Osteoblast (primary cell): ENCODE measurements at places on chromosomes 7 and 10. TPM values are rescaled to one million over a fixed set of nuclear protein-coding genes. Genes with fewer than 3 reads are reported as not detected.
A peak's percentile ranks its signal among the peaks of the same experiment; 100 is the strongest.

- H3K4me1 ChIP-seq, result no peaks in the 10 kb centered on the region
- H3K27me3 ChIP-seq, result no peaks in the 10 kb centered on the region
- DNase-seq, result no peak
- H3K36me3 ChIP-seq, result no peaks in the 10 kb centered on the region
- H3K4me3 ChIP-seq, result no peak overlapping the region
- no peak overlapping the region for H3K27ac ChIP-seq
Measured at GRCh38 chr10:95346715-95347401, 56.1 kb upstream of the PDLIM1 start.

GRCh38 chr7:71563276-71563675 is 431.3 kb downstream of the GALNT17 start:
- H3K4me1 ChIP-seq, result no peaks in the 10 kb centered on the region
- H3K36me3 ChIP-seq, result no peaks in the 10 kb centered on the region
- no peaks in the 10 kb centered on the region for H3K27me3 ChIP-seq

- no peaks in the 10 kb centered on the region for H3K27me3 ChIP-seq
- H3K36me3 ChIP-seq, result peaks cover 21% of the 10 kb centered on the region
- H3K27ac ChIP-seq, result peak overlapping the region; percentile 90
- DNase-seq, result peak; percentile 47
- peaks cover 34% of the 10 kb centered on the region for H3K4me1 ChIP-seq
Measured at GRCh38 chr7:134777908-134778580, 1.4 kb upstream of the CALD1 start.

GRCh38 chr7:6074612-6075380 is 43.6 kb downstream of the ANKRD61 start:
- H3K27me3 ChIP-seq, result no peaks in the 10 kb centered on the region
- H3K27ac ChIP-seq, result no peak overlapping the region
- DNase-seq, result peak; percentile 21

DNA sequence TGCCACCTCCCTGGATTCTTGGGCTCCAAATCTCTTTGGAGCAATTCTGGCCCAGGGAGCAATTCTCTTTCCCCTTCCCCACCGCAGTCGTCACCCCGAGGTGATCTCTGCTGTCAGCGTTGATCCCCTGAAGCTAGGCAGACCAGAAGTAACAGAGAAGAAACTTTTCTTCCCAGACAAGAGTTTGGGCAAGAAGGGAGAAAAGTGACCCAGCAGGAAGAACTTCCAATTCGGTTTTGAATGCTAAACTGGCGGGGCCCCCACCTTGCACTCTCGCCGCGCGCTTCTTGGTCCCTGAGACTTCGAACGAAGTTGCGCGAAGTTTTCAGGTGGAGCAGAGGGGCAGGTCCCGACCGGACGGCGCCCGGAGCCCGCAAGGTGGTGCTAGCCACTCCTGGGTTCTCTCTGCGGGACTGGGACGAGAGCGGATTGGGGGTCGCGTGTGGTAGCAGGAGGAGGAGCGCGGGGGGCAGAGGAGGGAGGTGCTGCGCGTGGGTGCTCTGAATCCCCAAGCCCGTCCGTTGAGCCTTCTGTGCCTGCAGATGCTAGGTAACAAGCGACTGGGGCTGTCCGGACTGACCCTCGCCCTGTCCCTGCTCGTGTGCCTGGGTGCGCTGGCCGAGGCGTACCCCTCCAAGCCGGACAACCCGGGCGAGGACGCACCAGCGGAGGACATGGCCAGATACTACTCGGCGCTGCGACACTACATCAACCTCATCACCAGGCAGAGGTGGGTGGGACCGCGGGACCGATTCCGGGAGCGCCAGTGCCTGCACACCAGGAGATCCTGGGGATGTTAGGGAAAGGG is 913 bp downstream of the NPY start:
- no peaks in the 10 kb centered on the region for H3K36me3 ChIP-seq
- DNase-seq, result peak; percentile 62
- H3K4me1 ChIP-seq, result no peaks in the 10 kb centered on the region
- H3K27me3 ChIP-seq, result peaks cover 39% of the 10 kb centered on the region
- no peak overlapping the region for H3K27ac ChIP-seq

DNA sequence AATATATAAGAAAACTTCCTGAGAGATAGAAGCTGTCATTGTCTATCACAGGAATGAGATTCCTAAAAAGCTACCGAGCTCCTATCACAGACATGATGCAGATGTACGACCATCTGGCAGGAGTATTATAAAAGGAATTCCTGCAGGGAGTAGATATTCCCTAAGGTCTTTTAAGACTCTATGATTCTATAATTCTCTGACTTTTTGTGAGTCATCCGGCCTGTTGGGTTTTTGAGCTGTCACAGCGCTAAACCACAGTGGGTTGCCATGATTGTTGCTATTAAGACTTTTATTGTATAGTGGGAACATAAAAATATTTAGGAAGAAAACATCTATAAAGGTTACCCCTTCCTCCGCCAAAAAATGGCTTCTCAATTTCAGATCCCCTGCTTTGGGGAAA is 223.4 kb downstream of the BMPER start:
- no peaks in the 10 kb centered on the region for H3K27me3 ChIP-seq
- no peak overlapping the region for H3K4me3 ChIP-seq
- H3K4me1 ChIP-seq, result peaks cover 27% of the 10 kb centered on the region
- no peaks in the 10 kb centered on the region for H3K36me3 ChIP-seq
- peak; percentile 91 for DNase-seq

DNA sequence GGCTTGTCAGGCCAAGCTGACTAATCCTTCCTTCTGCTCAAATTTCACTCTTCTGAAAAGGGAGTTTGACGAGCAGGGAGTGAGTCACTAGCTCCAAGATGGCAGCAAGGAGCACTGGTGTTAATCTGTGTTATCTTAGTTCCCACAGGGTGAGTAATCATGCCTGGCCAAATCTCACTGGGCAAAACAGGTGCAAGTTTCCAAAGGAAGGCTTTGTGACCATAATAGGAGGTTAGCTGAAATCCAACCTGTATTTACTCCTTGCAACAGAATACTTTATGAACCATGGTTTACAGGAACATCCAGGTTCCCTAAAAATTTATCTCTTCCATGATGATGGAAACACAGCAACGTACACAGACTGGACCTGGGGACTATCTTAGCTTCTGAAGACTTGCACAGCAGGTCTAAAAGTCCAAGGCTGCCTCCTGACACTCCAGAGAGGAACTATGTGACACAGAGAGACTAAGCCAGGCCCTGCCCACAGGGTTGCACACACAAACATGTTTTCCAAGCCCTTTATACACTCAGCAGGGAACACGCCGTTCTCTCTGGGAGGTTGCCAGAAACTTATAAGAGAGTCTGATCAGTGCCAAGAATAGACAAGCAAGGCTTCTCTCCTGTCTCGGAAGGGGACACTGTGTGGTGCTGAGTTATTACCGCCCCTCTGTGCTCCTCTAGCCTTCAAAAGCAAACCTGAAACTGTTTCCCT is 46.3 kb downstream of the PDK4 start:
- no peak overlapping the region for H3K27ac ChIP-seq
- peaks cover 6% of the 10 kb centered on the region for H3K27me3 ChIP-seq
- peaks cover 16% of the 10 kb centered on the region for H3K4me1 ChIP-seq
- no peaks in the 10 kb centered on the region for H3K36me3 ChIP-seq

- peaks cover 13% of the 10 kb centered on the region for H3K36me3 ChIP-seq
- H3K4me1 ChIP-seq, result peaks cover 6% of the 10 kb centered on the region
- H3K27ac ChIP-seq, result peak overlapping the region; percentile 64
- DNase-seq, result no peak
- no peaks in the 10 kb centered on the region for H3K27me3 ChIP-seq
- no peak overlapping the region for H3K4me3 ChIP-seq
Measured at GRCh38 chr10:95268438-95268837, 22.4 kb downstream of the PDLIM1 start.

GRCh38 chr10:36256166-36256565 is 614.1 kb upstream of the FZD8 start:
- peak overlapping the region; percentile 14 for H3K4me3 ChIP-seq
- peaks cover 24% of the 10 kb centered on the region for H3K4me1 ChIP-seq
- no peak for DNase-seq
- no peaks in the 10 kb centered on the region for H3K36me3 ChIP-seq
- peak overlapping the region; percentile 77 for H3K27ac ChIP-seq

DNA sequence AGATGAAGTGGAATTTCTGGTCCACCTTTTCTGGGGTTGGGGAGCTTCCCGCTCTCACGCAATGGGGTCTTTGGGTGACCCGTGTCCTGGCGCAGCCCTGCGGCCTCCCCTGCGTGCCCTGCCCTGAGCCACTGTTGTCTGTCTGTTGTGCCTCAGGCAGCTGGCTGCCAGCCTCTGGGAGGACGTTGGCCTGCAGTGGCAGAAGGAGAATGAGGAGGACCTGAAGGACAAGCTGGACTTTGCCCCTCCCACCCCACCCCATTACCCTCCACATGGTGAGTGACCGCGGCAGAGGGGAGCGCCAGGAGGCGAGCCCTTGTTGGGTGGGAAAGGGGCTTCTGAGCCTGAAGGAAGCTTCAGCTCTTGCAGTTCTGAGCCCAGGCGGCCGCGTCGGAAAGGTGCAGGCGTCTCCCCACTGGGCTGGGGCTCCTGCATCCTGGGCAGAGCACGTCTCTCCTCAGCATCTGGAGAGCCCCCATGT is 14.2 kb upstream of the PRKAR1B start:
- no peaks in the 10 kb centered on the region for H3K4me1 ChIP-seq
- no peak overlapping the region for H3K27ac ChIP-seq
- no peaks in the 10 kb centered on the region for H3K27me3 ChIP-seq
- DNase-seq, result peak; percentile 82
- no peak overlapping the region for H3K4me3 ChIP-seq
- H3K36me3 ChIP-seq, result peaks cover 7% of the 10 kb centered on the region

The PLEKHS1 gene
- total RNA-seq, result under 0.01 TPM in 1 of 2 replicates, not detected in the other

The TUBAL3 gene
- not detected in 2 replicates for total RNA-seq

The DOCK4 gene
- 31.5 and 31.8 TPM in 2 replicates for total RNA-seq

The ZNF487 gene
- 8.3 and 9.4 TPM in 2 replicates for total RNA-seq

- no peaks in the 10 kb centered on the region for H3K36me3 ChIP-seq
- H3K27ac ChIP-seq, result no peak overlapping the region
- no peaks in the 10 kb centered on the region for H3K4me1 ChIP-seq
- no peaks in the 10 kb centered on the region for H3K27me3 ChIP-seq
- no peak for DNase-seq
Measured at GRCh38 chr7:146876411-146876810, 759.8 kb downstream of the CNTNAP2 start.

GRCh38 chr10:51340845-51341610 is 266.7 kb downstream of the PRKG1 start:
- no peaks in the 10 kb centered on the region for H3K36me3 ChIP-seq
- no peak overlapping the region for H3K4me3 ChIP-seq
- no peaks in the 10 kb centered on the region for H3K4me1 ChIP-seq
- H3K27me3 ChIP-seq, result no peaks in the 10 kb centered on the region
- peak; percentile 43 for DNase-seq

GRCh38 chr10:103767756-103768155 is 87.6 kb downstream of the SH3PXD2A start:
- no peaks in the 10 kb centered on the region for H3K27me3 ChIP-seq
- no peak overlapping the region for H3K4me3 ChIP-seq
- no peaks in the 10 kb centered on the region for H3K36me3 ChIP-seq
- no peak for DNase-seq
- H3K27ac ChIP-seq, result no peak overlapping the region

The NPS gene
- total RNA-seq, result not detected in 2 replicates

The CPA4 gene
- total RNA-seq, result 18.6 and 28.2 TPM in 2 replicates

The SLC18A3 gene
- not detected in 2 replicates for total RNA-seq

The TAF6 gene
- total RNA-seq, result 33.3 and 36.2 TPM in 2 replicates

The NKX2-3 gene
- not detected in 2 replicates for total RNA-seq

DNA sequence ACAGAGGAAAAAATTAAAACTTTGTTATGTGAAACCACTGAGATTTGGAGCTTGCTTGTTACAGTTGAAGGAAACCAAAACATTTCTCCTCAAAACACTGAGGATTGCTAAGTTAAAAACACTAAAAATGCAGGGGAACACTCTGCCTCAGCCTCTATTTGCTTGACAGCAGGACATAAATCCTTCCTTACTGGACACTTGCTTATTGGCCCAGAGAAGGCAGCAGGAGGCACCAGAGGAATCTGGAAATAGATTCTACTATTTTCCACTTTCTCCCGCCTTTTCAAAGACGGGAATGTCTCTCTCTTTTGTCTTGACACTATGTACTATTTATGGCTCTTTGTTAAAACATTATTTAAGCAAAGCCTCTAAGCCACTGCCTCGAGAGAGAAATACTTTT is 67.9 kb downstream of the MTURN start:
- no peak for DNase-seq
- H3K4me3 ChIP-seq, result no peak overlapping the region
- no peak overlapping the region for H3K27ac ChIP-seq
- no peaks in the 10 kb centered on the region for H3K36me3 ChIP-seq

GRCh38 chr10:24643679-24644209 is 79.9 kb downstream of the ARHGAP21 start:
- H3K27me3 ChIP-seq, result no peaks in the 10 kb centered on the region
- peak overlapping the region; percentile 13 for H3K27ac ChIP-seq
- no peak for DNase-seq
- H3K4me1 ChIP-seq, result peaks cover 10% of the 10 kb centered on the region

DNA sequence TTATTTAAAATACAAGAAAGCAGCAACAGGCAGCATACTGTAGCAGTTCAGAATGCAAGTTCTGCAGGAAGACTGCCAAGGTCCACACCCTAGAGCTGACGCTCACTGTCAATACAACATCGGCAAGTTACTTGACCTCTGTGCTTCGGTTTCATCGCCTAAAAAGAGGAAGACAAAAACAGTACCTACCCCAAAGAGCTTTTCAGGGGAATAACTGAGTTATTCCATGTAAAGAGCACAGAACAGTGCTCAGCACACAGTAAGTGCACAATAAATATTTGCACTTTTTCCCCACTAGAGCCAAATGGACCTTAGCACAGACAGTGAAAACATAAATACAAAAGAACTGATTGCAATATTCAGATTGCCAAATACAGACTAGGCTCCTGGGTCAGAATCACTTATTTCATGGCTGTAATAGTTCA is 88.6 kb downstream of the USP6NL start:
- peaks cover 11% of the 10 kb centered on the region for H3K4me1 ChIP-seq
- no peak overlapping the region for H3K27ac ChIP-seq
- DNase-seq, result no peak
- H3K4me3 ChIP-seq, result no peak overlapping the region
- no peaks in the 10 kb centered on the region for H3K27me3 ChIP-seq

The OR13A1 gene
- total RNA-seq, result under 0.01 TPM in 1 of 2 replicates, not detected in the other

DNA sequence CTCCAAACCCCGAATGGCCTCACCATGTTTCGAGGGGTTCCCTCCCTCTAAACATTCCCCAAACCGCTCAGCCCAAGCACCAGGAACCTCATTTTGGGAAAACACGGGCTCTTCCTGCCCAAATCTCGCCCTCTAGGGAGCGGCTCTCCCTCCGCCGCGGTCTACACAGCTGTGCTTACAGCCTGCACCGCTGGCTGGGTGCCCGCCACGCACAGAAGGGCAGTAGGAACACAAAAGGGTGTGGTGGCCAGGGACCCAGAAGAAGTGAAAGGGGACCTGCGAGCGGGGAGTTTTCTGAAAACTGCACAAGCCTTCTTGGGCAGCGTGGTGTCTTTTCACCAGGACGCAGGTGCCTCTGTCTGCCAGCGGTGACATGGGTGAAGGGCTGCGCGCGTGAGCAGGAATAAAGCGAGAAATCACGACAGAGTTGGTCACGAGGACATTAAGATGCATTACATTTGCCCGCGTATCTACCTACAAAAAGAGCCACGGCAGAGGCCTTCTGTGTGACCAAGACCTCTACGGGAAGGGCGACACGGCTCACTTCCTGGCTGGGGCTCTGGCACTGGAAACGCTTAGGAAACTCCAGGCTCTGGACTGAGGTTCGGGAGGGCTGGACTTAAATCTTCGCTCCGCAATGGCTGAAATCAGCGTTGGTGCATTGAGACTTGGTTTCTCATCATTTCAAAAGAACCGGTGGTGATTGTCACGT is 171.7 kb downstream of the LSM5 start:
- no peaks in the 10 kb centered on the region for H3K36me3 ChIP-seq
- H3K4me1 ChIP-seq, result no peaks in the 10 kb centered on the region
- no peak overlapping the region for H3K27ac ChIP-seq
- H3K27me3 ChIP-seq, result peaks cover 10% of the 10 kb centered on the region
- no peak for DNase-seq
- H3K4me3 ChIP-seq, result peak overlapping the region; percentile 19

The OR2A1 gene
- 0.29 and 0.36 TPM in 2 replicates for total RNA-seq
